Activated T-helper 2 cell treated with anti-CD3 and anti-CD28 coated beads, Interferon-gamma antibody, Interleukin-2, Interleukin-4, amounts not matched to agents 10 μg/mL and 5 μg/mL and 100 μg/mL, durations not matched to agents 14 hours and 24 hours and 36 hours (primary cell): ENCODE measurements at places on chromosomes 2 and 18.

DNA sequence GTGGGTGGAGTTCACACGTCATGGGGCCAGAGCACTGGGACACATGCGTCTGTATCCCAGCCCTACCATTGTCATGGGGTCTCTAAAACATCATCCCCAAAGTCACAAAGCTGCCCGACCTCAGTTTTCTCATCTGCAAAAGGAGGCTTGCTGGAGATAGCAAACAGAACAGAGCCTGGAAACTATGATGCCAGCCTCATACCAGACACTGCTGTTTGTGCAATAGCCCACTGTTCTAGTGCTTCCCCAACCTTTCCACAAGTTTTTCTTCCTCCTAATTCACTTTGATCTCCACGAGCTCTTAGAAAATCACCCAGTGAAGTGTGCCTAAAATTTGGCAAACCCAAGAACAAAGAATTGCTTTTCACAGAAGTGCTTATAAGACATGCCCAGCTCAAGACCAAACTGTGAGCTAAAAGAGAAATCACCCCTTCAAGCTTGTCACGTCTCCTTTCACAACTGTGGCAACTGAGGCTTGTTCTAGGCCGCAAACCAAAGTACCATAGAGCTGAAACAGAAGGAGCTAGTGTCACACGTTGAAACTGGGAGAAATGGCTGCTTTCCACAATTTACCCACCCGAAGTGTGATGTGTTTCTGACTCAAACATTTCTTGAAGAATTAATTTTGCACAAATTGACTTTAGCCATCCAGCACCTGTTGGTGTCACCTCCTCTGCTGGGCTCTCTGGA, 162.7 kb upstream of the ID2 start:
- no peak for DNase-seq

GRCh38 chr18:14971461-14972185, 223.7 kb downstream of the ANKRD30B start:
- no peak for DNase-seq

GRCh38 chr18:7601936-7602335, 34.8 kb downstream of the PTPRM start:
- DNase-seq, result no peak

GRCh38 chr18:65487569-65487968, 263.2 kb upstream of the CDH7 start:
- DNase-seq, result no peak

GRCh38 chr2:25265802-25266201, 75.9 kb downstream of the DNMT3A start:
- no peak for DNase-seq

- no peak for DNase-seq
Measured at GRCh38 chr2:17133052-17133671, 385.1 kb downstream of the RAD51AP2 start.

DNA sequence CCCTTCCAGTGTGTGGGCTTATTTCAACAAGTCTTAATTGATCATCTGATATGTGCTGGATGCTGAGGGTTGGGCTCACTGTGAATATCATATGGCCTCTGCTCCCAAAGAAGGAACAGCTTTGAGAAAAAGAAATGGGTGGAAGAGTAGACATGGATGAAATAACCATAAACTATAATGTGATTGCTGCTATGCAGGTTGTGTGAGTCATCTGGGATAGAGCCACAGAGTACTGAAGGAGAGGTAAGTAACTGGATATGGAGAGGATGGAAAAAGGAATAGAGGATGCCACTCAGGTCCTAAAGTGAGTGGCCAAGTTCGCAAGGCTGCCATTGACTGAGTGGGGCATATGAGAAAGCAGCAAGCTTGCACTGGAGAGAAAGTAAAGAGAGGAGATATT, 8.7 kb upstream of the DSG2 start:
- no peak for DNase-seq

DNA sequence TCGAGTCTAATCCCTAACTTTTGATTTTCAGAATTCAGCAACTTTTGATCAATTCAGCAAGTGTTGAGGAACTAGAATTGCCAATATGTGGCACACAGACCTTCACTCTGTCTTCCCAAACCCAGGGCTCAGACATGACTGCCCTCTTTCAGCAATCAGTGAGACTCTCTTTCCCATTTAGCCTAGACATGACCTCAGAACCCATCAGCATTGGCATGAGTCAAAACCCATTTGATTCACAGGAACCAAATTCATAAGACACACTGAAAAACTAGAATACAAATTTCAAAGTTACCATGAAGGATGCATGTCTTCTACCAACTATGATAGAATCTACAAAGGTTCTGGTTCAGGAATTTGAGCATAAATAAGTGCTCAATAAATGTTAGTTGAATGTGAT, 113.6 kb upstream of the MAP3K20 start:
- no peak for DNase-seq

DNA sequence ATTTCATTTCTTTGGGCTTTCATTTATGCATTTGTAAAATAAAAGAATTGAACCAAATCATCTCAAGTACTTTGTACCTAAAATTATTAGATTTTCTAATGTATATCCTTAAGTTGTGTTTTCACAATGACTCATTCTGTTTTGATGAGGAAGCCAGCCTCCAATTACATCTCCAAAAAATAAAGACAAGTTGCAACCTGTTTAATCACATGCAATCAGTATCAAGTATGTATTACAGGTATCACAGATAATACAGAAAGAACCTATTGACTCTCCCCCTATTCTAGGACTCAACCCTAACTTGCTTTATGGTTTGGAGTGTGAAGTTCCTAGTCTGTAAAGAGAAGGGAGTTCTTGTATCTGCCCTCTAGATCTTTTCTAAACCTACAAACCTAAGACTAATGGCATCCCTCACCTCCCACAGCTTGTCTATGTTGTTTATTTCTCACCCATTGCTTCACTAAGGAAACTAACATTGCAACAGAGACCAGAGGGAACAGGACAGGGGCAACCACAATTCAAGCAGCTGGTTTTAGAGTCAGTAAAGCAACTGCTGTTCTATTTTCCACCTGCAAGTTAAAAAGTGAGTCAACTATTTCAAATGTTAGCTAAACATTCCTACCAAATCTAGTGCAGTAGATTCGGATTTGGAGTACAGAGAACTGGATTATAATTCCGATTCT, 141.1 kb upstream of the ETAA1 start:
- DNase-seq, result no peak

DNA sequence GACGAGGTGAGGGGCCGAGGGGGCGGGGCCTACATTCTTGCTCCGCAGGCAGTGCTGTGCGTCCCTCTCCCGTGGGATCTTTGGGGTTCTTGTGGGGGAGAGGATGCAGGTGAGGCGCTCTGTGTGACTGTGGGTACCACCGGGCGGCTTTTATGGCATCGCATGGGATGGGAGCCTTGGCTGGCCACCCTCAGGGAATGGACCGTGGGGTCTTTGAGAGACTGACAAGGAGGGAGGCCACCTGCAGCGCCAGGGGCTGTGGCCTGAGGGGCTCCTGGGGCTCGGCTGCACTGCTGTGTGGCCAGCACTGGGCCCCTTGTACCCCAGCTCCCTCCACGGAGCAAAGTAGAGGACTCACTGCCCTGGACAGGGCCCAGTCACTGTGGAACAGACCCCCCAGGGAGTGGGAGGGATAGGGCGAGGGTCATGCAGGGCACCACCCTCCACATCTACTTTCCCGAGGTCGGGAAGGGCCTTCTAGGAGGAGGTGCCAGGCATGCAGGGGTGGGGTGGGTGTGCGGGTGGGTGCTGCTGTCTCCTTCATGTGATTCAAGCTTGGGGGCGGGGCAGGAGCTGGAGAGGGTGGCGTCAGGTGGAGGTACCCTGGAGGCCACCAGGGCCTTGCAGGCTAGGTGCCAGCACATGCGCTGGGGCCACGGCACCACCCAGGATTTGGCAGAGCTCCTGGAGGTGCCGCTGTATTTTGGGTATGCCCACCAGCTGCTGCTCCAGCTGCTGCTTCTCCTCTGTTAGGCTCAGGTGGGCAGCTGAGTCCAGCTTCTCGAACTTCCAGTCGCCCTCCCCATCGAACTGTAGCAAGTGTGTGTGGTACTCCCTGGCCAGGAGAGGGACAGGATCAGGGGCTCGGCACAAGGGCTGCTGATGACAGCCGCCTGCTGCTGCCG, 1072.4 kb downstream of the RPIA start:
- DNase-seq, result no peak

GRCh38 chr18:45871431-45872084, 46.1 kb downstream of the SIGLEC15 start:
- no peak for DNase-seq

- no peak for DNase-seq
Measured at GRCh38 chr2:13542642-13543041, 825.9 kb downstream of the TRIB2 start.
